ENCODE measurements at places on chromosomes 3 and 15.

GRCh38 chr3:151085889-151086483 lies 522 bp downstream of the MED12L start:
- DNase-seq = no peak

DNA sequence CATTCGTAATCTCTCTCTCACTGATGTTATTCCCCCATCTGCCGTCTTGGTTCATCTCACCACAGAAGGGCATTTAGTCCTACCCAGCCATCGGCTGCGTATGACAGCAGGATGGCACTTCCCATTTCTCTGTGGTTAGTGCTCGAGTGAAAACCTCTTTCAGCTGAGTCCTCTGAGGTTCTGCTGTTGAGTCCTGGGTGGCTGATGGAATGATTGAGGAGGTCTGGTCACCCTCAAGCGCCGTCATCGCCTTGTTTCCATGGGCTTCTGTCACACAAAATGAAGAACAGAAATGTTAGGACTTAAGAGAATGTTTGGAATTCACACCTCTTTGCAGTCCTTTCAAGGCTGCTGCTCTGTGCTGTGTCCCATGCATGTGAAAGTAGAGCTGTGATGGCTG lies 9.4 kb upstream of the SACM1L start:
- no peak for DNase-seq

DNA sequence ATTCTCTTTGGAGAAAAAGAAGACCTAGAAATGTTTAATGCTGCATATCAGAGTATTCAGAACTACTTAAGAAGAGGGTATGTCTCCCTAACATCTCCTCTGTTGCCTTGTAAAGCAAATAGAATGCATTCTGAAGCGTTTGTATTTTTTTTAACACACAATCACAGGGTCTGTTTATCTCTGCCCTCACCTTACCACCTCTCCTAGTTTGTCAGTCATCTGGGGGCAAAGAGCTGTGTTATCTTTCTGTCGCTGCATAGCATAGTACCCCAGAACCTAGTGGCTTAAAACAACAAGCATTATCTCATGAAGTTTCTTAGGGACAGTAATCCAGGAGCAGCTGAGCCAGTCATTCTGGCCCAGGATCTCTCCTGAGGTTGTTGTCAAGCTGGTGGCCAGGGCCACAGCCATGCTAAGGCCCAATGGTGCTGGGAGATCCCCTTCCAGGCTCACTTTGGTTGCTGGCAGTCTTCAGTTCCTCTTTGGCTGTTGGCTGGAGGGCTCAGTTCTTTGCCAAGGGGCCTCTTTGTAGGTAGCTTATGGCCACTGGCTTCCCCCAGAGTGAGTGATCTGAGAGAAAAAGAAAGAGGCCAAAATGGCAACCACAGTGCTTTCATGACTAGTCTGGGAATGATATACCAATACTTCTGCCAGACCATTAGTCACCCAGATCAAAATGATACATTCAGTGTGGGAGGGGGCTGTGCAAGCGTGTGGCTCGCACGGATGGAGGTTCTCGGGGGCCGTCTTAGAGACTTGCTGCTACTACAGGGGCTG lies 17.8 kb downstream of the EDEM1 start:
- DNase-seq = no peak

GRCh38 chr3:187770224-187770623 lies 25.0 kb upstream of the BCL6 start:
- DNase-seq = no peak

- no peak for DNase-seq
These were observed 4.3 kb upstream of the STRA6 start for GRCh38 chr15:74206801-74207281.

DNA sequence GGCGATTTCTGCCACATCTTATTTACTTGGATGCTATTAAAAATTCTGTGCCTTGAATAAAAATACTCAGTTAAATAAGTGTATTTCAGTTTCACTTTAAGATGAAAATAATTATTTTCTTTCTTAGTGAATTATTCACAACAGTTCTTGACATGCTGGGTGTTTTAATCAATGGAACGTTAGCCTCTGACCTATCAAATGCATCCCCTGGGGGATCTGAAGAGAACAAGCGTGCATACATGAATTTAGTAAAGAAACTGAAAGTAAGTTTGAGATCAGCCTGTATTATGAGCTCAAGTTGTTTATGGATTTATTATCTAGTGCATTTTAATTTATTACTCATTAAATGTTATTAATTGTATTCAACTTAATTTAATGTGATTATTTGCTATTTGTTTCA lies 597 bp downstream of the P2RY12 start:
- DNase-seq = no peak

GRCh38 chr3:124952282-124952855 lies 17.8 kb upstream of the MUC13 start:
- DNase-seq = no peak

- no peak for DNase-seq
These were observed 52.8 kb upstream of the SLC9A9 start for GRCh38 chr3:143901105-143901504.

DNA sequence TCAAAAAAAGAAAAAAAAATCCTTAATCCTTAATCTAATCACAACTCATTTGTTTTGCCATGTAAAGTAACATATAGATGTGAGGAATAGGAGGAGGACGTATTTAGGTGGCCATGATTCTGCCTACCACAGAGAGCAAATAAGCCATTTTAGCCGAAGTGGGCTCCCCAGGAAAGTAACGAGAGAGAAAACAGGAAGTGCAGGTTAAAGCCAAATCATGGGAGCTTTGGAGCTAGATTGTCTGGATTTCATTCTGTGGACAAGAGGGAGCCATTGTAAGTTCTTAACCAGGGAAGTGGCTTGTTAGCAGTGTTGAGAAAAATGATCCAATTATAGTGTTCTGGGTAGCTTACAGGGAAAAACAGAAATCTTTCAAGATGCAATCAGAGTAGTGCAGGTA lies 9.4 kb downstream of the TMOD2 start:
- no peak for DNase-seq

DNA sequence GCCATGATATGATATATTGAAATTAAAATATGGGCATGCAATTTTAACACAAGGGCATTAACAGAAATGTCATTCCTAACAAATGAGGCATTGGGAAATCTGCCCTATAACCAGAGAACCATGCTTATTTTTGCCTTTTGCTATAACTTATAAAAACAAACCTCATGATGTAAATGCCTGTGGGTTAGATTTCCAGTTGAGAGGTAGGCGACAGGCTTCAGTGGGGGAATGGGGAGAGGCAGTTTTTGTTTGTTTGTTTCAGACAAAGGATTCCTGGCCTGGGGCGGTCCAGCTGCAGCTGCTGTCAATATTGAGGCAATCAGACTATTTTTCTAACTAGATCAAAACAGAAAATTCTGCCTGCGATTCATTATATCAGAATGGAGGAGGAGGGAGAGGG lies 490.4 kb upstream of the CFAP20DC start:
- no peak for DNase-seq

- DNase-seq = no peak
These were observed 757.7 kb downstream of the GRM7 start for GRCh38 chr3:7618606-7619005.

DNA sequence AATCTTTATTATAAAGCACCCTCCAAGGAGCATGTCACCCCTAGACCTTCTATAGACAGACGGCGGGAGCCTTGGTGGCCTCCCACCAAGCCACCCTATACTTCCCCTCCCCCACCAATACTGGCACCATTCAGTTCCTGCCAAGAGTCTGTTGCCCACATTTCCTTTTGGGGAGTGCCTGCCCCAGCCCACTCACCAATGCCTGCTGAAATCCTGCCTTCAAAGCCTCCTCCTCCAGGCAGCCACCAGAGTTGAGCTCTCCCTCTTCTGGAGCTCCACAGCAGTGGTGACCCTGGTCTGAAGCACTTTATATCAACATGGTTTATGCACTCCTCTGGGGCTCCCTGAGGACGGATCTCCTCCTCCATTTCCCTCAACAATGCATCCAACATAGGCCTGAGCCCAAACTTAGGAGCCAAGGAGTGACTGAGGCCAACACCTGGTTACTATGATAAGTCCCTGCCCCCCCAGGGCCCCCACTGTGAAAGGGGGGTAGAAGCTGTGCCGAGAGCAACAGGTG lies 8.8 kb downstream of the CCDC33 start:
- DNase-seq = no peak

GRCh38 chr3:64399205-64399800 lies 174.0 kb upstream of the PRICKLE2 start:
- DNase-seq = no peak

DNA sequence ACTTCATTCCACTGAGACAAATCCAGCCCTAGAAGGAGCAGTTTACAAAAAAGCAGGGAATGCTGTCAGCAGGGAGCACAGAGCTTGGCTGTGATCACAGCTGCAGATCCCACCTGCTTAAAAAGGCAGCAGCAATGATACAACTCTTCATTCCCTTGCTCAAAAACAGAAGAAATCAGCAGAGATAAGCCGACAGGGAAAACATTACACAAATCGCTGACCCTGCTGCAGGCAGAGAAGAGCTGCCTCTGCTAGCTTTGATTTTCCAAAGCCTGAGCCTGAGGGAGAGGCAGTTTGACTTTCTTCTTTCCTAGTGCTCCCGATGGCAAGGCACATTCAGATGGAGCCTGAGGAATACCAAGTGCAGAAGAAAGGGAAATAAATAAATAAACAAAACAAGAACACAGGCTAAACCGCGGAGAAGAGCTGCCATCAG lies 80.2 kb downstream of the SHQ1 start:
- no peak for DNase-seq

All from stimulated activated CD8-positive, alpha-beta memory T cell treated with anti-CD3 and anti-CD28 coated beads, Interleukin-12 subunit alpha, Interleukin-12 subunit beta, amount 100 ng/mL, for 1 hour (primary cell).